NCI-H187 (cell line): ENCODE measurements at places on chromosomes 1 and 21.

GRCh38 chr1:2355373-2356261 lies 35.7 kb downstream of the MORN1 start:
- DNase-seq = no peak

DNA sequence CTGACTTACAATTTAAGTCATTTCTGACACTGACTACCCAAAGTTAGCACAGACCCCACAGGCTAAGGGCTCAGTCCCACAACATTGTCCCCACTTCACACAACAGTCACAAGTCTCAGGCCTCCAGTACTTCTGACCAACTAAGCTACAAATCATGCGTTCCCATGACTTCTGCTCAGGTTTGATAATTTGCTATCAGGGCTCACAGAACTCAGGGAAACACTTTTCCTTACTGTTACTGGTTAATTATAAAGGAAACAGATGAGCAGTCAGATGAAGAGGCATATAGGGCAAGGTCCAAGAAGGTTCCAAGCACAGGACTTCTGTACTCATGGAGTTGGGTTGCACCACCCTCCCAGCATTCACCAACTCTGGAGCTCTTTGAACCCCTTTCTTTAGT lies 151.2 kb upstream of the TNR start:
- DNase-seq = no peak

DNA sequence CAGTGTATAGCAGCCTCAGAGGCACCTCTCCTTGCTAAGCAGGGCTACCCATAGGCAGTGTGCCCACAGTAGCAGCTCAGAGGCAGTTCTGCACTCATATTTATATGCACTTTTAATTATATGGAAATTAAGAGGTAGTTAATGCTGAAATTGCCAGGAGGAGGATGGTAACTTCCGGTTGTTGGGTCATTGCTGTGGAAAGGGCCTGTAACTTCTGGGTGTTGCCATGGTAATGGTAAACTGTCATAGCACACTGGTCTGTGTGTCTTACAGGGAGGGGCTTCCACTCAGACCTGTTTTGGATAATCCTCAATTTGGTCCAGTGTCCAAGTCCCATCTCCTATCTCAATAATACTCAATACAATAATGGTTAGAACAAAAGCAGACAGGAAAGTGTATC lies 7.6 kb downstream of the CFH start:
- DNase-seq = no peak

DNA sequence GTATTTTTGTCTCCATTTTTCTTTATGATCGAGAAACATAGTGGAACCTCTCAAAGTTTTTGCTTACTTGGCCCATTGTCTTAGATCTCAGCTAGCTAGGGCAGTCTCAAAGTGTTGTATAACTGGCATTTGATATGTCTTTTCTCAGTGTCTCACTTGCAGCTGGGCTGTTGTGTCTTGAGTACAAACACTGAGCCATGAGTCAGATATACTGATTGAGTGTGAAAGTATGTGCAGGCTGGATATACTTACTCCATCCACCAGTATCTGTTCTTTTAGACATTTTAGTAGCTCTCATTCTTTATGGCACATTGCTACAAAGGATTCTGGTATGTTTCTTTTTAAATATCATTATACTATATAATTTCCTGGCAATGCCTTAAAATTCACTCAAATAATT lies 14.3 kb upstream of the GPR52 start:
- DNase-seq = no peak

DNA sequence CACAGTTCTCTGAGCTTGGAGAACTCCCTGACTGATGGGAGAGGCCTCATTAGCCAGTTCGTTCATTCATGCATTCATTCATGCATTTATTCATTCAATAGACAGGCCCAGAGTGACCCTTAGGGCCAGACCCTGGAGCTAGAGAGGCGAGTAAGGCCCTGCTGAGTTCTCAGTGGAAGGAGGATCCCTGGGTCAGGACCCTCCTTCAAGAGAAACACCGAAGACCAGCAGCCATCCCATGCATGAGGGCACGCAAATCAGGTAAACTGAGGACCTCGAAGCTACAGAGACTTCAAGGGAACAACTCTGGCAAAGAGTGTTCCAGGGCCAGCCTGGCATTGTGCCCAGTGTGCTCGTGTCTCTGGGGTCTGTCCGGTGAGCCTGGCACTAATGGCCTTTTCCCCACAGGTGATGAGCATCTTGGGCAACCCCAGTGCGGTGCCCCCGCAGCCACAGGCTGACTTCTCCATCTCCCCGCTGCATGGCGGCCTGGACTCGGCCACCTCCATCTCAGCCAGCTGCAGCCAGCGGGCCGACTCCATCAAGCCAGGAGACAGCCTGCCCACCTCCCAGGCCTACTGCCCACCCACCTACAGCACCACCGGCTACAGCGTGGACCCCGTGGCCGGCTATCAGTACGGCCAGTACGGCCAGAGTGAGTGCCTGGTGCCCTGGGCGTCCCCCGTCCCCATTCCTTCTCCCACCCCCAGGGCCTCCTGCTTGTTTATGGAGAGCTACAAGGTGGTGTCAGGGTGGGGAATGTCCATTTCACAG lies 104.8 kb downstream of the PAX7 start:
- DNase-seq = no peak

DNA sequence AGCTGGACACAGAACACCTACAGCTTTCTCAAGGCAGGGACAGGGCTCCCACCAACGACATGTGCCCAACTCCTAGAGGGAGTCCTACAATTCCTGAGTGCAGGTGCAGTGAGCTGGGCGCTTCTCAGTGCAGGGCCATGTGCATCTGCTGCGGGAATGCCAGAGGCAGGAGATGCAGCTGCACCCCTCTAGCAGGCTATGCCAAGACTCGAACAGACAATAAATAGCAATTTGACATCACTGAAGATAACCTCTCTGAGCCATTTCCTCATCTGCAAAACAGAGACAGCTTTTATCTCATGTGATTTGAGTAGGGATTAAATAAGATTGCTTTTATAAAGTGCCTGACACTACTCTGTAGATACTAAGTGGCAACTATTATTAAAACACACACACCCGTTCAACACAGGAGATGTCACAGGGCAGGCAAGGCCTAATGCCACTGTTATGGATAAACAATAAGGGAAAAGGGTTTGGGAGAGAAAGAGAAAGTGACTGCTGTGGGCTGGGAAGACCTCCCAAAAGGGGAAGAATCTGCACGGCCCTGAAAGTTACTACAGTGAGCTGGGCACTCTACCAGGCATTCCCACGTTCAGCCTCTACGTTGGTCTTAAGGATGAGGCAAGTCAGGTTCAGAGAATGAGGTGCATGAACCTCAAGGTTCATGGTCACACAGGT lies 5.7 kb downstream of the SLC9A1 start:
- no peak for DNase-seq

DNA sequence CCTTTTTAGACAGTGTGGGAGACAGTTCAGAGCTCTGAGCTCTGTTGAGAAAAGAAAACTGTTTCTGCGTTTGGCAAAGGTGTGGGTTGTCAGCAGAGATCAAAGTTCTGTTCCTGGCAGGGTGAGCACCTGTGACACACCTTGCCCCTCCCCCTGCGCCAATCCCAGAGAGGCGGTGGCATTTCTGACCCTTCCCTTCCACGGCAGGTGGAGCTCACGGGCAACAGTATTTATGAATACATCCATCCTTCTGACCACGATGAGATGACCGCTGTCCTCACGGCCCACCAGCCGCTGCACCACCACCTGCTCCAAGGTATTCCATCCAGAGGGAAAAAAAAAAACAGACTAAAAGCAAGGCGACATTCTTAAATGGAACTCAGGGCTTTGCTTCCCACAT lies 20.7 kb downstream of the SIM2 start:
- DNase-seq = no peak

DNA sequence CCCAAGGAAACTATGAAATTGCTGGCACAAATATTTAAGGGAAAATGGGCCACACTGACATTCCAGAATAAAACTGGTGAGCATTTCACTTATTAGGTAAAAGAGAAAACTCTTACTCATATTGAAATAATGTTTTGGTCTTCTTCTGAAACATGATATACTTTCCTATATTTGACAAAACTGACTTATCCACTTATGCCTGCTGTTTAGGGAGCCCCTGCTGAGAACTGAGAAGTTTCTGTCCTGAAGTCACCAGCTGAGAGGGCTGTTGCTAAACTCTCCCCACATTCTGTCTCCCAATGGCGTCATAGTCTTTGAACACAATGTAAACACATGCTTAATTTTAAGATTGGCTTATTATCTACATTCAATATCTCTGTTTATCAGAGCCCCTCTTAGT lies 46.8 kb upstream of the ZC3H11B start:
- no peak for DNase-seq

- DNase-seq = no peak
Measured at GRCh38 chr21:33378081-33378480, 25.1 kb upstream of the IFNGR2 start.

- DNase-seq = no peak
Measured at GRCh38 chr1:116708255-116708900, 40.8 kb upstream of the IGSF3 start.

GRCh38 chr1:159663552-159663951 lies 50.8 kb downstream of the CRP start:
- no peak for DNase-seq

DNA sequence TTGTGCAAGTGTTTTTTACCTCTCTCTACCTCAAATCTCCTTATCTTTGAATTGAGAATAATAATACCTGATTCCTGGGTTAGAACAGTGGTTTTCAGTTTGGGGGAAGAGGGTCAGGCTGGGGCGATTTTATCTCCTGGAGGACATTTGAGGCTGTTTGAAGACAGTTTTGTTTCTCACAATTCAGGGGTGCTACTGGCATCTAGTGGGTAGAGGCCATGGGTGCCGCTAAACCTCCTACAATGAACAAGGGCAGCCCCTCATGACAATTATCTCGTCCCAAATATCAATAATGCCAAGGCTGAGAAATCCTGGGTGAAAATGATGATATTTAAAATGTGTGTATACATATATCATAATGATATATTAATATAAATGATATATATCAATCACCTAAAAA lies 139.1 kb upstream of the USH2A start:
- no peak for DNase-seq

DNA sequence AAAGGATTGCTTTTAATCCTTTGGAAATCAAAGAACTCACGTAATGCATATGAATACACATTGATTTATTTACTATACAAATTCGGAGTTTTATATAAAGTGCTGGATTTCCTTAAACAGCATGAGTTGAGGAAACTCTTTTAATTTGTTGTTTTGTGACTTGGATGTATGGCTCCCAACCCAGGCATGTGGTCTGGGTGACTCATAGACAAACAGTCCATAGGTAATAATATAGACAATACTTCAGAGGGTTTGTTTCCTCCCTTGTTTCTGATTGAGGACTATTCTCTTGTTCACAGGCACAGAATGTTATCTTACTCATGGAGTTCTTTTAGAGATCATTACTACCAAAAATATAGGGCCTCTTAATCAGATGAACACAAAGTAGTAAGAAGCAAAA lies 43.8 kb downstream of the XPR1 start:
- no peak for DNase-seq

GRCh38 chr1:161197560-161198193 lies 1.2 kb downstream of the ADAMTS4 start:
- DNase-seq = no peak

GRCh38 chr1:119611701-119612113 lies 36.4 kb downstream of the ZNF697 start:
- peak; percentile 53 for DNase-seq

GRCh38 chr21:42878678-42878992 lies 704 bp downstream of the WDR4 start:
- no peak for DNase-seq

DNA sequence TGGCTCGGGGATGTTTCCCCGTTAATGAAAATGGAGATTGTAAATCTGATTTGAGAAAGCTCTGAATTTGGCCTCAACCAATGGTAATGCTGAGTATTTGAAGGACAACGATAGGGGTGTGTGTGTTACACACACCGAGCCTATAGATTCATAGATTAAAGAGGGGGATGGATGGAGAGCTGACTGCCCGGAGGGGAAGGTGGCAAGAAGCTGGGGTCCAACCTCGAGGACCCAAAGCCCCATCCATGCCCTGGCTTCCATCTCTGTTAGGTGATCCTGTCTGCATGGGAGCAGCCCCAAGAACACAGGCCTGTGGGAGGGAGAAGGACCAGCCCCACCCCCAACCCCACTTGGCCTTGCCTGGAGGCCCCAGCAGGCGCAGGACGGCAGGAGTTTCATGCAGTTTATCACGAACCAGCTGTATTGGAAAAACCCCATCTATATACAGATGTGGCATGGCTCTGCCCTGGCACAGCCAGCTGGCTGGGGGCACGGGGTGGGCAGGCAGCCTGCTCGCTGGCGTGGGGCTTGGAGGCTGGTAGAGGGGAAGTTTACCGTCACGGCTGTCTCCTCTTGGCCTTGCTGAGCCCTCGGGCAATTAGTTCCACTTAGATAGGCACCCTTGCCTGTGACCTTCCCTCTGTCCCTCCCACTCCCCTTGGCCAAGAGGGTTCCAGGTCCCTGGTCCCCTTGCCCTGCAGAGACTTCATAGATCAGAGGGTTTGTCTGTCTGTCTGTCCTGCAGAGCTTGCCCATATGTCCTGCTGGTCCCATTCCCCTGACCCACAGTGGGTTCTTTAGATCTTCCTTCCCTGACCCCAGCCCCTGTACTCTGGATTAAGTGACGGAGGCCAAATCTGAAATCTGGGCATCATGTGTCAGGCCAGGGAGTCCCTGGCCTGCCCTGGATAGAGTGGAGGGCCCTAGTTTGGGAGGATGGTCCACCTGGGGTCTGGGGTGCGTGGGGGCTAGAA lies 3.0 kb downstream of the HSPB7 start:
- no peak for DNase-seq

DNA sequence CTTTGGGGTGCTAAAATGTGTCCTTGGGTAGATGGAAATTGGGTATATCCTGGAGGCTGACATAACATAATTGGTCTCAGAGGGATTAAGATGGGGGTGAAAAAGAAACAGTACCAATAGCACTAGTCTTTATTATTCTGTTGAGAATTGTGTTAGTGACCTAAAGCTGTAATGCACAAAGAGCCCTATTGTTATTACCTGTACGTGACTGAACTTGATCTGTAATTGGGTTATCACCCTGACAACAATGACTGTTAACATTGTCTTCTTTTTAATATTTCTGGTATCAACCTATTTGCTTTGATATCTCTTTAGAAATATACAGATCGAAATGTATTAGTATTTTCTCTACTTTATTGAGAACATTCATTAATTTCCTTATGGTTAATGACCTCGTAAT lies 147.6 kb downstream of the NEK7 start:
- DNase-seq = no peak

DNA sequence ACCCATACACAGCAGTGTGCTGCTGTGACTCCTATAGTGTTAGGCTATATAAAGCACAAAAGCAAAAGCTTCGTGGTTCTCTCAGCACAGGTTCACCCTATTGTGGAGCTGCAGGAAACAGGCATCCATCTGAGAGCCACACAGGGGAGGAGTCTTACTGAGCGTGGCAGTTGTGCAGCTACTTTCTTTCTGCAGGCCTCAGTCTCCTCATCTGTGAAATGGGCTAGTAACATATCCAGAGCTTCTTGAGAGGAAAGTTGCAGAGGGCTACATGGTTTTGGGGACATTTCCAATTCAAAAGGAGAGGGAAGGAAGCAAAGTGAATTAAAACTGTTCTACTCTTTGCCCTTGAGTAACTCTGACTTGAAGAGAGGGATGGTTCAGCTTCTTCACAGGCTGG lies 142.0 kb downstream of the FOXD2 start:
- no peak for DNase-seq
